Immature natural killer cell (primary cell): ENCODE measurements at places on chromosomes 7 and 10. TPM values are rescaled to one million over a fixed set of nuclear protein-coding genes. Genes with fewer than 3 reads are reported as not detected.
A peak's percentile ranks its signal among the peaks of the same experiment; 100 is the strongest.

Gene MYO3A
- not detected for polyA plus RNA-seq

Gene FGFR2
- polyA plus RNA-seq, result not detected

Gene OPN1SW
- polyA plus RNA-seq, result not detected

Gene MUC3A
- polyA plus RNA-seq, result not detected

Gene ZNF804B
- not detected for polyA plus RNA-seq

Gene ABCA13
- not detected for polyA plus RNA-seq

Gene LFNG
- polyA plus RNA-seq, result 2.2 TPM

Gene TMEM184A
- polyA plus RNA-seq, result not detected

Gene BTBD16
- not detected for polyA plus RNA-seq

Gene C10orf71
- polyA plus RNA-seq, result not detected

Gene SUN3
- not detected for polyA plus RNA-seq

Gene ITGB1
- polyA plus RNA-seq, result 276 TPM

Gene OR6B1
- polyA plus RNA-seq, result not detected

GRCh38 chr7:55509322-55509721, 63.0 kb downstream of the VOPP1 start:
- H3K4me1 ChIP-seq, result peaks cover 65% of the 10 kb centered on the region
- no peaks in the 10 kb centered on the region for H3K36me3 ChIP-seq
- H3K4me3 ChIP-seq, result no peak overlapping the region
- no peak for DNase-seq
- H3K27me3 ChIP-seq, result no peaks in the 10 kb centered on the region
- H3K27ac ChIP-seq, result peak overlapping the region; percentile 47

- H3K4me1 ChIP-seq, result peaks cover 12% of the 10 kb centered on the region
- no peaks in the 10 kb centered on the region for H3K36me3 ChIP-seq
- peak overlapping the region; percentile 57 for H3K4me3 ChIP-seq
- no peak for DNase-seq
Observed at GRCh38 chr10:13439313-13440184, 89.3 kb downstream of the BEND7 start.

- peaks cover 50% of the 10 kb centered on the region for H3K4me1 ChIP-seq
- H3K36me3 ChIP-seq, result no peaks in the 10 kb centered on the region
- DNase-seq, result no peak
- peak overlapping the region; percentile 99 for H3K4me3 ChIP-seq
- H3K27me3 ChIP-seq, result peaks cover 7% of the 10 kb centered on the region
- H3K27ac ChIP-seq, result peak overlapping the region; percentile 100
Observed at GRCh38 chr10:110918269-110918642, 724 bp downstream of the BBIP1 start.

GRCh38 chr7:7256731-7257274, 74.5 kb downstream of the C1GALT1 start:
- H3K36me3 ChIP-seq, result peaks cover 20% of the 10 kb centered on the region
- peaks cover 4% of the 10 kb centered on the region for H3K27me3 ChIP-seq
- peak overlapping the region; percentile 93 for H3K27ac ChIP-seq
- H3K4me3 ChIP-seq, result peak overlapping the region; percentile 44
- DNase-seq, result no peak

GRCh38 chr10:60877061-60877776, 66.8 kb downstream of the RHOBTB1 start:
- H3K4me1 ChIP-seq, result no peaks in the 10 kb centered on the region
- peaks cover 3% of the 10 kb centered on the region for H3K27me3 ChIP-seq
- no peak for DNase-seq
- H3K36me3 ChIP-seq, result no peaks in the 10 kb centered on the region
- H3K27ac ChIP-seq, result no peak overlapping the region

- no peaks in the 10 kb centered on the region for H3K4me1 ChIP-seq
- no peak overlapping the region for H3K4me3 ChIP-seq
- H3K36me3 ChIP-seq, result no peaks in the 10 kb centered on the region
Observed at GRCh38 chr7:123633553-123633952, 22.1 kb upstream of the LMOD2 start.

DNA sequence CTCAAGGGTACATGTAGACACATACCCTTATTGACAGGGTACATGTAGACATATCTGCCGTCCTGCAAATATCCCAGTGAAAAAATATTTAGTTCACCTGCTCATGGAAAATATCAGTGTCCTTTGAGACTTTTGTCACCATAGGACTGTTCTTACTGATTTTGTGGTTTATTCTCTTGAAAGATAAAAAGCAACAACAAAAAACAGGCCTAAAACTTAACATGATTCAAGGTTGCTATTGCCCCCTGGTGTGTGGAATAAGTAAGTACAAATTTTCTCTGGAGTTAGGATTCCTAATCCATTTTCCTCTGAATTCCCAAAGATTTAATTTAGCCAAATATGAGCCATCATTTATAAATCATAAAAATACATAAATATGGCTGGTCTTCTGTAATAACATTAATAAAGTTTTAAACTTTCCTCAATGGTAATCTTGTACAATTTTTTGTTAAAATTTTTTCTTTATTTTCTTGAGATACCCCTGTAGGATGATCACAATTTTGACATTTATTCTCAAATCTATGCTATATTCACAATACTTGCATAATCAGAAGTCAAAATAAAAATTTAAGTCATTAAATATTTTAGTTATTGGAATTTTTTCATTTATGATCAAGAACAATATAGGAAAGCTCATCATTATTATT, 741.4 kb upstream of the POT1 start:
- no peak overlapping the region for H3K4me3 ChIP-seq
- no peaks in the 10 kb centered on the region for H3K36me3 ChIP-seq
- no peak overlapping the region for H3K27ac ChIP-seq
- no peaks in the 10 kb centered on the region for H3K27me3 ChIP-seq

- H3K27me3 ChIP-seq, result peaks cover 7% of the 10 kb centered on the region
- no peaks in the 10 kb centered on the region for H3K4me1 ChIP-seq
- no peaks in the 10 kb centered on the region for H3K36me3 ChIP-seq
- DNase-seq, result no peak
- H3K4me3 ChIP-seq, result no peak overlapping the region
Observed at GRCh38 chr7:157525491-157525915, 188.7 kb downstream of the DNAJB6 start.

DNA sequence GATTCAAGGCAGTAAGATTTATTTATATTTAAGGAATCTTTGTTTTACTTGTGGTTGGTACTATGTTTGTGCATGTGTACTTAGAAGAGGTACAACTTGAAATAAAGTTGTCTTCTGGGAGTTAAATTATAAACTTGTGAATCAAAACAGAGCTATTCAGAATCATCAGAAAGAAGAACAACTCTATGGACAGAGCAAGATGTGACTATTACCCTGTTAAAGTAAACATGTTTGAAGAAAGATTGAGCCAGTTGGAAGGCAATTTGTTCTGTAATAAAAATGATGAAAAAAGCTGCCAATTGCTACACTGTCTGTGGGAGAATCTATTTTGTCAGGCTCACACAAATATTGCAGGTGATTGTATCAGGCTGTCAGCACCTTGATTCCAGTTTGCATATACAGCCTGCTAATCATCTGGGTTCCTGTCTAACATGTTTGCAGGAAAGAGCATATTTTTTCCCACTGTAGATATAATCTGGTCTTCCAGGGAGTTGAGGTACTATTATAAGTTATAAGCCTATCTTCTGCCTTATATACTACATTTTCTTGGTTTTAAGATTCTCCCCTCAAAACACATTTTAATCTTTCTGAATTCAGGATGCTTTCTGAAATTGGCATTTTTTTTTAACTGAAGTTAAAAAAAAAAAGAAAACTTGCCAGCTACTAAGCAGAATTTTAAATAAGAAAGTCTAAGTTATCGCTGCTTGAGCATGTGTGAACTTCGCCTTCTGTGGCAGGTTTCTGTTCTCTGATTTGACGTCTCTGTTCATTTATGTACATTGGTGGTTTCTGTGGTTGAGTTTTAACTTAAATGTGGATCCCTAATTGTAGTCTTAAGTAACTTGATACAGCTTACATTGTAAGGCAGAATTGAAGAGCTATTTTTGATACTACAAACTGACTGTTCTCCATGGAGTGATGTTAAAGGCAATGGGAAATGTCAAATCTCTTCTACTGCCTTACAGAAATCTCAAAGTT, 46.0 kb downstream of the ZNRF2 start:
- peaks cover 5% of the 10 kb centered on the region for H3K27me3 ChIP-seq
- H3K4me3 ChIP-seq, result peak overlapping the region; percentile 74
- H3K36me3 ChIP-seq, result peaks cover 7% of the 10 kb centered on the region
- H3K27ac ChIP-seq, result peak overlapping the region; percentile 89

DNA sequence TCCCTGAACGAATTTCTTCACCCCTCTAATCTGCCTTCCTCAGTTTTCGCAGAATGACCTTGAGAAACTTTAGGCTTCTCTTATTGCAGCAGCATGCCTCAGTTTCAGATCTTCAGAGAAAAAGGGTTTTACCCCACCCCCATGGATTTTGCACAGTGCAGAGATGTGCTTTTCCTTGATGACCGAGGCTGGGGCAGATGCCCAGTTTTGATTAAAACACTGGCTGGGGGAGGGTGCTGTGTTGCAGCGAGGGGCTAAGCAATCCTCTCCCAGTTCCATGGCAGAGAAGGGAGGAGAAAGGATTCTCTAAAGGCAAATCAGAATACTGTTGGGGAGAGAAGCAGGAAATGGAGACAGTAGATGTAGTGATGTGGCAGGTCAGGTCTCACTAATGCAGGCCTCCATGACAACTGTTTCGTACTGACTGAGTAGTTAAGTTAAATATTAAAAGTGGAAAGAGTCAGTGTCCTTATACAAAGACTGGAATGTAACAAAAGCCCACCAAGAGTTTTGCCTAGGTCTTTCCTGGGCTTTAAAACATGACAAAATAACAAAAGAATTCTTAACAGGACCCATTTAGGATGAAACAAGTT, 50.8 kb upstream of the PDZD8 start:
- H3K27ac ChIP-seq, result no peak overlapping the region
- no peaks in the 10 kb centered on the region for H3K4me1 ChIP-seq
- H3K4me3 ChIP-seq, result no peak overlapping the region
- DNase-seq, result no peak
- peaks cover 7% of the 10 kb centered on the region for H3K27me3 ChIP-seq

GRCh38 chr10:14584661-14585060, 190.0 kb downstream of the FAM107B start:
- no peaks in the 10 kb centered on the region for H3K36me3 ChIP-seq
- H3K27me3 ChIP-seq, result peaks cover 3% of the 10 kb centered on the region
- H3K27ac ChIP-seq, result peak overlapping the region; percentile 86
- DNase-seq, result peak; percentile 30

DNA sequence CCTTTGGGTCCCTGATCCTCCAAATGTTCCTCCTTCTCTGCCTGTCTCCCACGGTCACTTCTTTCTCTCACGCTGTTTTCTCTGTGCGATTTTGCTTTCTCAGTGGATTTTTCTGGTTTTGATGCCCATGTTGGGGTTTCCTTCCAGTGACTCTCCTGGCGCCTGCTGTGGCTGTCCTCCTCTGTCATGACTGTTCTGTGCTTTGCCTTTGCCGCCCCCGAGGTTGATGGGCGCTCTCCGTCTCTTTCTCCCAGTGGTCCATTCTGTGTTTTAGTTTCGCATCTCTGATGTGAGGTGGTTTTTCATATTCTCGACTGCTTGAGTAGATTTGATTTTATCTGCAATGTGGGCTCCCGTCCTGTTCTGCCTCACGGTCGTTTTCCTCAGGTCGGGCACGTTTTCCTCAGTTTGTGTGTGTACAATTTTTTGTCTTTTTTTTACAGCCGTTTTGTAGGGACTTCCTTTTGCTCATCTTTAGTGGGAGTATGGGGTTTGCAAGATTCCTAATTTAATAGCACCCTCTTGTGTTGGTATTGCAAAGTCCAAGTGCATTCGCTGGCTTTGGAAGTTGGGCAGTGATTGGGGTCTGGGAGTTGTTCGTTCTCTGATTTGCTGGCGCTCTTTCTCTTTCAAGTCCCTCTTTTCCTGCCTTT, 100.0 kb downstream of the INPP5A start:
- H3K4me3 ChIP-seq, result no peak overlapping the region
- no peaks in the 10 kb centered on the region for H3K36me3 ChIP-seq
- DNase-seq, result peak; percentile 52
- peaks cover 16% of the 10 kb centered on the region for H3K4me1 ChIP-seq

- no peak overlapping the region for H3K4me3 ChIP-seq
- H3K36me3 ChIP-seq, result no peaks in the 10 kb centered on the region
- DNase-seq, result no peak
- no peaks in the 10 kb centered on the region for H3K4me1 ChIP-seq
- peaks cover 1% of the 10 kb centered on the region for H3K27me3 ChIP-seq
Observed at GRCh38 chr7:70607759-70608158, 524.2 kb upstream of the GALNT17 start.

GRCh38 chr10:11017000-11017569, 587 bp upstream of the CELF2 start:
- H3K36me3 ChIP-seq, result peaks cover 3% of the 10 kb centered on the region
- H3K27me3 ChIP-seq, result peaks cover 28% of the 10 kb centered on the region
- H3K4me3 ChIP-seq, result peak overlapping the region; percentile 77
- no peak overlapping the region for H3K27ac ChIP-seq

DNA sequence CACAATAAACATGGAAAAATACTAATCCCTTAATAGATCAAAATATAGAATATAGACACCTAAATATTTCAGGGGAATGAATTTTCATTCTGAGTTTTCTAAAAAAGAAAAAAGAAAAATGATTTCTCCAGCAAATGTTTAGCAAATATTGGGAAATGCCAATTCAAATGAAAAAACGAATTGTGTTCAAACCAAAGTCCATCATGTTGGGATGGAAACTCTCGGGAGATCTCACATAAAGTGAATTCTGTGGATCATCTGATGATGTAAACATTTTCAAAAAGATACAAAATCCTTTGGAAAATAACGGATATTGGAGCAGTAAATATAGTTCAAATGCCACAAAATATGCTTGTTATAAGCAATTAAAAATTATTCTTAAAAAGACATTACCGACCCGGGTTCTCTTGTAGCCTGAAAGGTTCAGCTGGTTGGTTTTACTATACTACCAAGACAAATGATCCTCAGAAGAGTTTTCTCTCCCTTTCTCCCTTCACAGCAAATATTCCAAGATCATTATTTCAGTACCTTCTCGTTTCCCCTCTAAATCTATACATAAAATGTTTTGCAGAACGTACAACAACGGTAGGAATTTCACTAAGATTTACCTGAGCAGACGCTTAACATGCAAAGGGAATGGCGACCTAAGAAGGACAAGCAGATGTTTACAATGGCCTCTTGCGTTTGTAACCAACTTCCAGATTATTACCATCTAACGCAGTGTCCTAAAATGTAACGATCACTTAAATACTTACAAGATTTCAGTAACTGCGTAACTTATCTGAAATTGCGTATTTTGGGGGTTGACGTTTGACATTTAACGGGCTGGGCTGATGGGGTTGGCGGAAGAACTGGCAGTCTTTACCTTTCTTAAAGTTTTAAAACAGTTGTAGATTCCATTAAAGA, 2.5 kb downstream of the HOXA13 start:
- H3K27me3 ChIP-seq, result peaks cover 83% of the 10 kb centered on the region
- H3K4me1 ChIP-seq, result peaks cover 32% of the 10 kb centered on the region
- H3K36me3 ChIP-seq, result no peaks in the 10 kb centered on the region
- no peak for DNase-seq
- no peak overlapping the region for H3K27ac ChIP-seq

GRCh38 chr7:100215895-100216294, 3.9 kb upstream of the PVRIG start:
- no peak overlapping the region for H3K27ac ChIP-seq
- H3K4me3 ChIP-seq, result no peak overlapping the region
- DNase-seq, result no peak
- no peaks in the 10 kb centered on the region for H3K36me3 ChIP-seq
- peaks cover 46% of the 10 kb centered on the region for H3K4me1 ChIP-seq
- H3K27me3 ChIP-seq, result peaks cover 14% of the 10 kb centered on the region
